K562 (cell line): ENCODE measurements at places on chromosomes 5 and 9.

DNA sequence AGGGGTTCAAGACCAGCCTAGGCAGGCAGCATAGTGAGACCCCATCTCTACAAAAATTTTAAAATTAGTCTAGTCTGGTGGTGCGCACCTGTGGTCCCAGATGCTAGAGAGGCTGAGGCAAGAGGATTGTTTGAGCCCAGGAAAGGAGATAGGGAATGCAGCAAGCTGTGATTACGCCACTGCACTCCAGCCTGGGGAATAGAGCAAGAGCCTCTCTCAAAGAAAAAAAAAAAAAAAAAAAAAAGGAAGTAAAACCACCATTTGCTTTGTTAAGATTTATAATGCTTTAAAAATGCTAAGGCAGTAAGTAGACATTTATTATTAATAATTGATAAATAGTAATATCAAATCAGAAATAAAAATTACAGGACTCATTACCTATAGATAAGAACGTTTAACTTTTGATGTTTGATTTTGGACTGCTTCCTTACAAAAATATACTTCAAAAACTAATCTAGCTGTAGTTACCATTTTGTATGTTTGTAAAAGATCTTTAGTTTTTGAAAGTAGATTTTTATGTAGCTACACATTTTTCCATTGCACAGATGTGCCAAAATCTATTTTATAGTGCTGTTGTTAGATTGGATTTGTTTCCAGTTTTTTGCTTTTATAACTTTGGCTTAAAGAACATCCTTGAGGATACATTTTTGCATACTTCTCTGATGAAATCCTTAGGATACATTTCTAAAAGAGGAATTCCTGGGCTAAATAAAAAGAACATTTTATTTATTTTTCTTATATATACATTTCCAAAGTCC, 86.4 kb downstream of the INIP start:
- DNase-seq: no peak

- no peak for DNase-seq
Observed at GRCh38 chr5:174798551-174798951, 74.2 kb downstream of the MSX2 start.

DNA sequence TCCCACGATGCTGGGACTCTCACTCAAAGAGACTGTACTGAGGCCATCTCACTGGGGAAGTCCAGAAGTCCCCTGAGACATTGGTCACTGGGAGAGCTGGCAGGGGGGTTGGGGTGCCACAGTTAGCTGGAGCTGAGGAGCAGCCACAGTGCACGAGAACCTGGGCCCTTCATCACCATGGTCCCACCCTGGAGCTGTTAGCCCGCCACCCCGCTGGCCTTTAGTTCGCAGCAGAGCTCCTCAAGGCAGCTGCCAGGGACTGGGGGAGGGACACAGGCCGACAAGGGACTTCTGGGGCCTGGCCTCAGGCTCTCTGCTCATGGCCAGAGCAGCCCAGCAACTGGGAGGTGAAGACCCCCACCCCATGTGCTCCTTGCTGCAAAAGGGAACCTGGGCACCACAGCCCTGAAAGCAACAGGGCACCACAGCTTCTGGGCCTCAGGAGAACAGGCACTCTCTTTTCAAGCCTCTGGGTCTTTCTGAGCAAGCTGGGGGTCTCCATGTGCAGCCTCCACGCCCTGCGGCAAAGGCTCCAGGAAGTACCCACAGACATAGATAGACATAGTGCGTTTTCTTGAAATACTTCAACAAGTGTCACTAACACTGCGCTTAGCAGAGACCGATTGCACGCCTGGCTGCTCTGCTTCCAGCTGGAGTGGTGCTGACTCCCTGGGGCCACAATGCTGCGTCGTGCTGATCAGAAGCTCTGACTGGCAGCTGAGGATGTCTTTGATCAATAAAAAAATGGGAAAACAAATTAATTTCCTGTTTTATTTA, 46.0 kb downstream of the VAV2 start:
- no peak for DNase-seq

- DNase-seq: no peak
Observed at GRCh38 chr9:133942206-133942975, 49.7 kb downstream of the VAV2 start.

GRCh38 chr9:70415041-70415440, 584 bp upstream of the KLF9 start:
- DNase-seq: no peak

DNA sequence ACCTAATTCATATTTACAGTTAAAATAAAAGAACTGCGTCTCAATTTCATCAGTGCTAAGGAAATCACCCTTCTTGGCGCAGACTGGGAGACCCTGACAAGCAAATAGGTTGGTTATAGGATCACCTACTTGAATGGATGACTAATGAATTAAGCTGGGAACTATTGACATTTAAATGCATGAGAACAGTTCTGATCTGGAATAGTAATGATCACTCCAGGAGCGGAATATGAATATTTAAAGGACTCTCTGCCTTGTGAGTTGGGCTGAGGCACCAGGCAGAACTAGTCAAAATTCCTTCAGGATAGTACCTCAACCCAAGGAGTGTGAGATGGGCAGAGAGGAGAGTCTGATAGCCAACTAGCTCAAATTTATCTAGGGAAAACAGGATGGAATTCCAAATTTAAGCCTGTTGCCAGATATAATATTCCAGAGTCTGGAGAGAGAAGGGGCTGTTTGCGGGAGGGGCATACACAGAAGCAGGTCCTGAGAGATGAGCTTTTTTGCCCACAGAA, 364.4 kb downstream of the CSNK1G3 start:
- DNase-seq: no peak

DNA sequence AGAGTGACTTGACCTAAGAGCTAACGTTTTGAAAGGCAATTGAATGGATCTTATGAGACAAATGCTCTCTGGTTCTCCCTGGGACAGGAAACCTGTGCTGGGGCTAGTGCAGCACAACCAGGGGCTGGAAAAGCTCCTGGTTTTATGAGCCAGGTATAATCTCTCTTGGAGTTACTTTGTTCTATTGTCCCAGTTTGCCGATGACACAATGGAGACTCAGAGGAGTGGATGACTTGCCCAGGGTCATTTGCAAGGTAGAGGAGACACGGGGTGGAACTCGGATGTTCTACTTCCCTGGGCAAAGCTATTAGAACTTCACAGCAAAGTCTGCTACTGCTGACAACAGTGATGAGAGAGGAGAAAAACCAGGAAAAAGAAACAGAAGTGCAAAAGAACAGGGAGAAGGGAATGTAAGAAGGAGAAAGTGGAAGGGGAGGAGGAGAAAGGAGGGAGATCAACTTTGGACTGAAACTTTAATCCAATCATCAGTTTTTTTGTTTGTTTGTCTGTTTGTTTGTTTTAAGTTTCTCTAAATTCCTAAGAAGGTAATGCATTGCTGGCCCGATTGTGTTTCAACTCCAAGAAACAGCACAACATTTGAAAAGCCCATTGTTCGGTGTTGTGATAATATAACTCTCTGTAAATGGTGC, 7.4 kb upstream of the GSN start:
- DNase-seq: no peak
